Activated T-helper 2 cell treated with anti-CD3 and anti-CD28 coated beads, Interferon-gamma antibody, Interleukin-2, Interleukin-4, amounts not matched to agents 10 μg/mL and 5 μg/mL and 100 μg/mL, durations not matched to agents 14 hours and 24 hours and 36 hours (primary cell): ENCODE measurements at places on chromosomes 1 and 21.

GRCh38 chr1:150259758-150260669, 2.4 kb downstream of the CA14 start:
- no peak overlapping the region for H3K27ac ChIP-seq
- peaks cover 6% of the 10 kb centered on the region for H3K36me3 ChIP-seq
- peaks cover 38% of the 10 kb centered on the region for H3K27me3 ChIP-seq
- H3K4me1 ChIP-seq = peaks cover 8% of the 10 kb centered on the region

- DNase-seq = no peak
- H3K27ac ChIP-seq = no peak overlapping the region
- no peaks in the 10 kb centered on the region for H3K4me1 ChIP-seq
- no peaks in the 10 kb centered on the region for H3K27me3 ChIP-seq
Measured at GRCh38 chr1:36763771-36764170, 270.5 kb downstream of the GRIK3 start.

GRCh38 chr1:225981714-225982113, 17.4 kb downstream of the SDE2 start:
- no peak for DNase-seq
- no peak overlapping the region for H3K27ac ChIP-seq
- no peaks in the 10 kb centered on the region for H3K27me3 ChIP-seq
- H3K4me1 ChIP-seq = peaks cover 4% of the 10 kb centered on the region

DNA sequence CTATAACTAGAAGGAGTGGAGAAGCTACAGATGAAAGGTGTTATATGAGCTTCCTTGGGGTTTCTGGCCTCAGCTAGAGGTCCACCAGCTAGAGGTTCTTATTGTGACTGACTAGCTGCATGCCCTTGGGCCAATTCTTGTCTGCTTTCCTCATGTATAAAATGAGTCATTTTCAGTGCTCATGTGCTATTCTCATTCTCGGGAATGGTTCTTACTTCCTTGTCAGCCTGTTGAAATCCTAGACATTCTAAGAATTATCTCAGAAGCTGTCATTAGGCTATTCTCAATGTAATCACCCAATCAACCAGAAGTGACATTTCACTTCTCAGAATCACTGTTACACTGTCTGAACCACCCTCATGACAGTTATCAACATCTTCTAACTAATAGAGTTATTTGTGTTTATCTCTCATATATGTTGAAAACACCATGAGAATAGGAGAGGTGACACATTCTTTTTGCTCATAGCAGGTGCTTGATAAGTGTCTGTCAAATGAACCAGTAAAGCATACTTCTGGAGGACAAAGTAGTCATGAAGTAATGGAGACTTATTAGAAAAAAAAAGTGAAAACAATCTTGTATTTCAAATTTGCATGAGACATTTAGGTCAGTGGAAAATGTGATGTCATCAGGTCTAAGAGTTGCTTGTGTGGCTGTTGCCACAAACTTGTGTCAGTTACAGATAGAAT, 122.8 kb upstream of the IVNS1ABP start:
- DNase-seq = peak; percentile 44
- no peak overlapping the region for H3K4me3 ChIP-seq
- H3K36me3 ChIP-seq = peaks cover 3% of the 10 kb centered on the region
- no peak overlapping the region for H3K27ac ChIP-seq
- peaks cover 19% of the 10 kb centered on the region for H3K4me1 ChIP-seq
- no peaks in the 10 kb centered on the region for H3K27me3 ChIP-seq

- no peaks in the 10 kb centered on the region for H3K36me3 ChIP-seq
- no peak overlapping the region for H3K27ac ChIP-seq
- H3K4me1 ChIP-seq = no peaks in the 10 kb centered on the region
Measured at GRCh38 chr1:182643699-182644098, 39.5 kb upstream of the RGS16 start.

DNA sequence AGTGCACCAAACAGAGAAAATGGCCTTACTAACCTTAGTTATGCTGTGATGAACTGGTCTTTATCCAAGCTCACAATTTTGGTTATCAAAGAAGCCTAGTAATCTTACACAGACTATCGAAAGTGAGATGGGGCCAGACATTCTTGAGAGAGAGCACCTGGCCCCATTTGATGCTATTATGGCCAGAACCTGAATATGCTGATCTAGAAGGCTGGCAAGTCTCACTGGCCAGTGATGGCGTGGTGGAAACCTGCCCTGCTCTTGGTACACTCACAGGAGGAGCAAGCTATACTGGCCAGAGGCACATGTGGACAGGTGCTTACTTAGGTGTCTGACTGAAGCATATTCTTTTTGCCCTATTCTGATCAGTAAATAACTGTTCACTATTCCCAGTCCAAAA, 357.8 kb upstream of the ZRANB2 start:
- H3K36me3 ChIP-seq = no peaks in the 10 kb centered on the region
- H3K4me3 ChIP-seq = no peak overlapping the region
- no peak overlapping the region for H3K27ac ChIP-seq
- no peaks in the 10 kb centered on the region for H3K27me3 ChIP-seq

DNA sequence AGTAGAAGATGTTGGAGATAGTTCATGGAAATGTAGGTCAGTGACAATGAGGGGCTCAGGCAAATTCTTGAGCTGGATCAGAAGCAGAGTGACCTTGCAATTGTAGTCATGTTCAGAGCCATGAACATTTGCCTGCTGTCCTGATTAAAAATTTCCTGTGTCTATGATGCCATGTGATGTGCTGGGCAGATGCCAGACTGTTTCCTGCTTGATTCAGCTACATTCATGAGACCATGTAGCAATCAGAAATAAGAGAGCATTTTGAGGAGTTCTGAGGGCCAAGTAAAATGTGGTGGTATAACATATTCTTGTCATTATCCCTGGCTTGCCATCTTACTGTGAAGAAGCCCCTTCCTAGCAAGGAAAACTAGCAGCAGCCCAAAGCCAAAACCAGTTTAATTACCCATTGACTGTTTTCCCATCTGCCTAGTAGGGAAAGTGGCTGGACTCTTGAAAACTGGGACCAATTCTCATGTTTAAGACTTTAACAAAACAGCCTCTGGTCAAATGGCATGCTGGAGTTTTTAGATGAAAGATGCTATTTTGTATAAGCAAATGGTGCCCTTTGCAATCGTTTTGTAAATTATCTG, 118.3 kb downstream of the NOS1AP start:
- no peak overlapping the region for H3K4me3 ChIP-seq
- peaks cover 7% of the 10 kb centered on the region for H3K27me3 ChIP-seq
- no peak for DNase-seq
- no peaks in the 10 kb centered on the region for H3K36me3 ChIP-seq

GRCh38 chr1:105894006-105894405, 1162.5 kb upstream of the PRMT6 start:
- no peak for DNase-seq
- no peaks in the 10 kb centered on the region for H3K36me3 ChIP-seq
- H3K4me1 ChIP-seq = no peaks in the 10 kb centered on the region
- no peak overlapping the region for H3K4me3 ChIP-seq
- no peak overlapping the region for H3K27ac ChIP-seq

- H3K27ac ChIP-seq = no peak overlapping the region
- DNase-seq = no peak
- no peaks in the 10 kb centered on the region for H3K27me3 ChIP-seq
- H3K36me3 ChIP-seq = no peaks in the 10 kb centered on the region
Measured at GRCh38 chr1:69976896-69977295, 228.5 kb downstream of the LRRC40 start.

- no peaks in the 10 kb centered on the region for H3K36me3 ChIP-seq
- H3K4me1 ChIP-seq = no peaks in the 10 kb centered on the region
- no peak for DNase-seq
- no peak overlapping the region for H3K27ac ChIP-seq
Measured at GRCh38 chr1:229012823-229013222, 258.1 kb upstream of the RAB4A start.

DNA sequence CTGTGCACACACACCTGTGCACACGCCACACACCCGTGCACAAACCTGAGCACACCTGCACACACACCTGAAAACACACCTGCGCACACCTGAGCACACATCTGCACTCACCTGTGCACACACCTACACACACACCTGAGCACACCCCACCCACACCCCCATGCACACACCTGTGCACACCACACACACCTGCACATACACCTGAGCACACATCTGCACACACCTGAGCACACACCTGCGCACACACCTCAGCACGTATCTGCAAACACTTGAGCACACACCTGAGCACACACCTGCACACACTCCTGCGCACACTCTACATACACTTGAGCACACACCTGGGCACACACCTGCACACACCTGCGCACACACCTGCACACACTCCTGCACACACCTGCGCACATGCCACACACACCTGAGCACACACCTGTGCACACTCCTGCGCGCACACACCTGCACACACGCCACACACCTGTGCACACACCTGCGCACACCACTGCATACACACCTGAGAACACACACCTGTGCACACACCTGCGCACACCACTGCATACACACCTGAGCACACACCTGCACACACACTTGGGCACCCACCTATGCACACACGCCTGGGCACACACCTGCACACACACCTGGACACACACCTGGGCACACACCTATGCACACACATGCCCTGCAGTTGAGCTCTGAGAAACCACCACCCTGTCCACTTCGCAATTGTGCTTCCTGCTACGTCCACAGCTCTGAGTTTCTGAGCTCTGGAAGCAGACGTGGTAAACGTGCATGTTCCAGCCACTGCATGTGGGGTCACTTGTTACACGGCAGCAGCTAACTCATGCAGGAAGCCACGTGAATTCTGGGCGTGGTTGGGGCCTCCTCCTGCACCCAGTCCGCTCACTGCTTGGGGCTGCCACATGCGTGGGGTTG, 8.0 kb upstream of the C1orf159 start:
- no peak for DNase-seq
- H3K4me1 ChIP-seq = no peaks in the 10 kb centered on the region
- H3K4me3 ChIP-seq = no peak overlapping the region

- H3K36me3 ChIP-seq = no peaks in the 10 kb centered on the region
- no peak overlapping the region for H3K4me3 ChIP-seq
- no peaks in the 10 kb centered on the region for H3K4me1 ChIP-seq
- no peak for DNase-seq
Measured at GRCh38 chr1:181655756-181656155, 172.4 kb downstream of the CACNA1E start.

GRCh38 chr1:221437926-221438325, 304.0 kb downstream of the DUSP10 start:
- no peaks in the 10 kb centered on the region for H3K36me3 ChIP-seq
- no peak overlapping the region for H3K4me3 ChIP-seq
- H3K27ac ChIP-seq = peak overlapping the region; percentile 22
- peaks cover 34% of the 10 kb centered on the region for H3K4me1 ChIP-seq

DNA sequence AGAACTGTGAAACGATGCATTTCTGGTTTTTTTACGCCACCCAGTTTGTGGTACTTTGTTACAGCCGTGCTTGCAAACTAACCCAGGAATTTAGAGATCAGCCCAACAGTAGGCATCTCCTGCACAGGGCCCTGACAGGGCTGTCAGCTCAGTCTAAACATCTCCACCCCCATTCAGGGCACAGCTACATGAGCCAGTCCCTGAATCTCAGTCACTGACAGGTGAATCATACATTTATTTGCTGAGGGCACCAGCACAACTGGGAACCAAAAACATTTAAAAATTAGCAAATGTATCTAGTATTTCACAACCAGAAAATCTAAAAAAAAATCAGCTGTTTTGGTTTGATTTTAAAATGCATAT, 30.7 kb downstream of the PRDX6 start:
- no peak for DNase-seq
- H3K4me1 ChIP-seq = no peaks in the 10 kb centered on the region
- no peak overlapping the region for H3K27ac ChIP-seq
- no peak overlapping the region for H3K4me3 ChIP-seq

DNA sequence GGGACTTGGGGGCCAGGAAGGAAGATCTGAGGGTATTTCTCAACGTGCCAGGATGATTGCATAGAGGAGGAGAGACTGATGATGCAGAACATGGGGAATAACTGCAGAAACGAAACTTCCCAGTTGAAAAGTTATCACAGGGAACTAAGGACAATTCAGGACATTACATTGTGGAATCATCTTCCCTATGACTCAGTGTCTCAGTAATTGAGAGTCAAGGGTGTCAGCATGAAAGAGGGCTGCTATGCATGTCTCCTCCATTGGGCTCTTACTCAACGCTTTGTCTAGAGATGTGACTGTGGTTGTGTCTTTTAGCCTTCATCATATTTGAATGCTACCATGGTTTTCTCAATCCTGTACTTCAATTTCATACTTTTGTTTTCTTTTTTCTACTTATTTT, 48.9 kb upstream of the PTGFR start:
- H3K4me3 ChIP-seq = no peak overlapping the region
- no peak for DNase-seq
- H3K27me3 ChIP-seq = no peaks in the 10 kb centered on the region
- no peaks in the 10 kb centered on the region for H3K4me1 ChIP-seq
- no peak overlapping the region for H3K27ac ChIP-seq
- H3K36me3 ChIP-seq = no peaks in the 10 kb centered on the region

DNA sequence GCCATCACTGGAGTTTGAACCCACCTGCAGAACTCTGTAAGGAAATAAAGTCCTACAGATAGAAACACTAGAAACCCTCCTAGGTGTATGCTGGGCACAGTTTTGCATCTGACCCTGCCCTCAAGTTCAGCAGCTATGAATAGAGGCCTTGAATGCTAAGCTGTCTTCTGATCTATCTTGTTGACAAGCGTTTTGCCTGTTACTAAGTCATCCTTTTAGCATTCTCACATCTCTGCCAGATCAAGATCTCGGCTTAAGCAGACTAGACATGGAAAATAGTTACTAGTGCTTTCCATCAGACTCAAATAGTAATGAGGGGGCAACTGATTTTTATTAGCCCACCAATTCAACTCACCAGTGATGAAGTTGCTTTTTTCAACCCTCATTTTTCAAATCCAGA, 10.5 kb downstream of the TBX15 start:
- no peak for DNase-seq
- H3K27me3 ChIP-seq = peaks cover 45% of the 10 kb centered on the region

DNA sequence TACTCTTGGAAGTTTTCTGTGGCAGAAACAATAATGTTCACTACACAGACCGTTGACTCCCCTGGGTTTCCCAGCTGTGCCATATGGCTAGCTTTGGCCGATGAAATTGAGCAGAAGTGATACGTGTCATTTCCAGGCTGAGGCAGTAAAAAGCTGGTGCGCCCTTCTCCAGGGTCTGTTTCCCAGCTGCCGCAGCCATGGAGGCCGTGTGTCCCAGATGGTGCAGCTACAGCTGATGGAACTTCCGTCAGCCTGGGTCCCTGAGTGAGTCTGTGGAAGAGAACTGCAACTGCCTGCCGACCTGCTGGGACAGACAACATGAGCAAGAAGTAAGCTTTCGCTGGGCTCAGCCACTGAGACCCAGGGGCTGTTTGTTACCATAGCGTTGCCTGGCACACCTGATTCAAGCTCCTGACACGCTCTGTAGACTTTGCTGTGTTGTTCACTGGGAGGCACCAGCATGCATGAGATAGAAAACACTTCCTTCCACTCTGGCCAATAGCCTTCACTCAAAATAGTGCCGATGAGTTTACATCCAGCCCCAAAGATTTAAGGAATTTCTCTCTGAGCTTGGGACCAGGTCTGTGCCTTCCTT, 116.3 kb upstream of the SLC25A33 start:
- H3K4me3 ChIP-seq = no peak overlapping the region
- H3K36me3 ChIP-seq = no peaks in the 10 kb centered on the region
- no peak overlapping the region for H3K27ac ChIP-seq
- peaks cover 42% of the 10 kb centered on the region for H3K4me1 ChIP-seq
- H3K27me3 ChIP-seq = peaks cover 19% of the 10 kb centered on the region
